Glomerular endothelial cell (primary cell): ENCODE measurements at places on chromosomes 6 and 20.

- DNase-seq, result no peak
Observed at GRCh38 chr6:136568129-136568528, 17.9 kb upstream of the MAP7 start.

DNA sequence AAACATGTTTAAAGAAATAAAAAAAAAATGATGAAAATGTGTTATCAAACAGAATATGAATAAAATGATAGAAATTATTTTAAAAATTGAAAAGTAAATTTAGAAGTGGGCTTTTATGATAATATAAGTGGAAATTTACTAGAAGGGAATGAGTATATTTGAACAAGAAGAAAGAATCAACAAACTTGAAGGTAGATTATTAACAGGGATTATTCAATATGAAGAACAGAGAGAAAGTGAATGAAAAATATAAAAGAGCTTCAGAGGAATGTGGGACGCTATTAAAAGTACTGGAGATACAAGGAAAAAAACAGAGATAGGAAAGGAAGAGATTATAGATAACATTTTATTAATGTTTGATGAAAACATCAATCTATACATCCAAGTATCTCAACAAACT lies 1014.4 kb upstream of the CITED2 start:
- DNase-seq, result no peak

DNA sequence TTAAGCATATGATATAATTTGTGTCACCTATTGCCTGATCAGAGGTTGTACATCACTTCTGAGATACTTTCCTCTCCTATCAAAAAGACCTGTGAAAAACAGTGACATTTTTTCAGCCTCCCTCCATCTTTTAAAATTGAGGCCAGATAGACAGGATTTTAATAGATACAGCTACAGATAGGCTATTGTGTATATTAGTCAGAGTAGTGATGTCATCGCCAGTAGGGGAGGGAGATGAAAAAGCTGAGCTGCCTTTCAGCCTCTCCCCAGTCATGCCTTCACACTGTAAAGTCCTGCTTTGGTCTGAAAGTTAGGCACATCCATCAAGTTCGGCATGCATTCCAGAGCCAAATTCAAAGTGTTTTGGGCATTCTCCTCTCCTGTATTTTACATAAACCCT lies 7.9 kb upstream of the PABPC1L start:
- no peak for DNase-seq

- DNase-seq, result no peak
Observed at GRCh38 chr6:160260367-160260766, 1.7 kb upstream of the SLC22A2 start.

- no peak for DNase-seq
Observed at GRCh38 chr20:57265997-57266290, 497 bp downstream of the BMP7 start.

GRCh38 chr20:6888736-6889395 lies 121.4 kb downstream of the BMP2 start:
- DNase-seq, result no peak

- DNase-seq, result no peak
Observed at GRCh38 chr6:23952245-23952644, 173.8 kb upstream of the NRSN1 start.

GRCh38 chr6:25764611-25765010 lies 10.1 kb downstream of the SLC17A4 start:
- no peak for DNase-seq

GRCh38 chr6:162525181-162525580 lies 202.4 kb downstream of the PRKN start:
- DNase-seq, result no peak

DNA sequence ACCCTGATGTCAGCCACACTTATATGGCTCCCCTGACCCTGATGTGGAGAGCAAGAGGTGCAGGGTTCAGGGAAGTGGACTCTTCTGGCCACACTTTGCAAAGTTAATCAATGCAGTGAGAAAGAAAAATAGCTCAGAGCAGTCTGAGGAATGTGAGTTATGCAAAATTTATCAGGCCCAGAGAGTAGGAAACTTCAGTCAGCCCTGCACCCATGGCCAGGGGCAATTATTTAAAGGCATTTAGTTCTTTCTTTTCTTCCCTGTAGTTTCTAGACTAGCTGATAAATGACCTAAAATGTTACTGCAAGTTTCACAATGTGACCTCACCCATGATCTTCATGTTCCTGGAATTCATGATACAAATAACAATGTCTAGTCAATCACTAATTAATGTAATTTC lies 143.7 kb upstream of the GGTLC1 start:
- no peak for DNase-seq

- no peak for DNase-seq
Observed at GRCh38 chr20:47257771-47258170, 98.7 kb downstream of the ZMYND8 start.

DNA sequence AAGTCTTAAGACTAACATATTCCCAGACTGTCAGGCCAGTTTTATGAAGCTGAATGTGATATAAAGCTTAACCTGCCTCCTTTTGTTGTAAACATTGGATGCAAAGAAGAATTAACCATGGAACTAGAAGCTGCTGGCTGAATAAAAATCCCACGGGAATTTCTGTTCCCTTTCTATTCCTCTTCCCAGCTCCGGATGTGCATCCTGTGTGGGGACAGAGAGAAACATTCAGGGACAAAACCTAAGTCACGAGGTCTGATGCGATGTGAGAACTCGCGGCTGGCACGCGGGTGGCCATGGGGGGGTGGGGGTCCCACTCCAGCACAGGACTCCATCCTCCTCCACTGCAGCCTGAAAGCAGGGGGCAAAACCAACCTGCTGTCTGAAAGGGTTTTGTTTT lies 32.2 kb downstream of the RAMACL start:
- DNase-seq, result no peak

DNA sequence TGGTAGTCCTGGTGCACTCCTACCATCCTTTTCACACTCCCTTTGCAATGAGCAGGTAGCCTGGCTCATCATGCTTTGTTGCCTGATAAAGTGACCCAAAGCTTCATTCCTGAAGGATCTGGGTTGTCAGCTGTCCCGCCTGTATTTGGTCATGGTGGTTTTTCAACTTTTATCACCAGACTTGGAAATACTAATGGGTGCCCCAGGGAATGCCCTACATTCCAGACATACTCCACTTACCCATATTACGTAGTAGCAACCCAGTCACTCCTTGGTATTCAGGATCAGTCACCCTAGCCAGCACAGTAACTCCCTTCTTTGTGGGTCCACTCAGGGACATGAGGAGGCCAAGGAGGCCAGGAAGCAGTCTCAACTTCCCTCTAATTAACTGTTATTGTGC lies 199.2 kb downstream of the MAFB start:
- DNase-seq, result no peak

DNA sequence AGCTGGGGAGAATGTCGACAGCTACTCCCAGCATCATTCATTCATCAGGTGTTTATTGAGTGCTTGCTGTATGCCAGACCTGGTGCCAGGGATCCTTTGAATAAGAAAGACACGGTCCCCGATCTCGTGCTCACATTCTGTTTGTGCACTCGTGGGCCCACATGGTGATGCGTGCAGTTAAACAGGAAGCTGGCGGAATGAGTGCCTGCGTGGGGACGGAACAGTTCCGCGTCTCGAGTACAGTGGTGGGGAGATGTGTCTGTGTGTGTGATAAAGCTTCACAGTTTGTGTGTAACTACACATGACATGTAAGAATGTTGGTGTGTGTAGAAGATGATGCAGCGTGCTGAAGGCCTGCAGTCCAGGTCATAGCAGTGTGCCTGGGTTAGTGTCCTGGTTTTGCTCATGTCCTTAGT lies 6.5 kb downstream of the RBM38 start:
- no peak for DNase-seq

DNA sequence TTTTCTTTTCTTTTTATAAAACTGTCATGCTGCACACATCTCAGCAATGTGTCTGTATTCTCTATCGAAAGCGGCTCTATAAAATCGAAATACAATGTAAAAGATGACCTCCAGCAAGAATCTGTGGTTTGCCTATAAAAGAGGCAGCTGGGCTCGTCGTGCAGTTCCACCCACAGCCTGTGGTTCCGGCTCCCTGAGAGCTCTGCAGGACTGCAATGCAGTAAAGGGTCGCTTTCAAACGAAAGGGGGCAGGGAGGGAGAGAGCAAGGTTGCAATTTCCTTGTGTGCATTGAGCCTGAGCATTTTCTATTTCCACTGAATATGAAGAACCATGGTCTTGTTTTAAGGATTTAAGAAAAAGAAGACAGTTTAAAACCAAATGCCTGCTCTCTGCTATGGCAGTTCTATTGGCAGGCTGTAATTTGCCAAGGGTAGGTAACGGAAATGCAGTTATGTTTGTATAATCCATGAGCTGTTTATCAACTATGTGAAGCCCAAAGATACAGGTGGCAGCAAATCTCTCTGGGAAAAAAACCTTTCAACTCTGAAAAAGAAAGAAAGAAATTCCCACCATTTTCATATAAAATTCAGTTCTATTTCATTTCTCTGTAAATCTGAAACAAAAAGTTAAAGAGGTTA lies 236.5 kb downstream of the HACE1 start:
- no peak for DNase-seq

GRCh38 chr20:25486377-25486776 lies 78.9 kb downstream of the GINS1 start:
- DNase-seq, result no peak

GRCh38 chr20:2864626-2865025 lies 8.7 kb upstream of the PTPRA start:
- DNase-seq, result no peak

DNA sequence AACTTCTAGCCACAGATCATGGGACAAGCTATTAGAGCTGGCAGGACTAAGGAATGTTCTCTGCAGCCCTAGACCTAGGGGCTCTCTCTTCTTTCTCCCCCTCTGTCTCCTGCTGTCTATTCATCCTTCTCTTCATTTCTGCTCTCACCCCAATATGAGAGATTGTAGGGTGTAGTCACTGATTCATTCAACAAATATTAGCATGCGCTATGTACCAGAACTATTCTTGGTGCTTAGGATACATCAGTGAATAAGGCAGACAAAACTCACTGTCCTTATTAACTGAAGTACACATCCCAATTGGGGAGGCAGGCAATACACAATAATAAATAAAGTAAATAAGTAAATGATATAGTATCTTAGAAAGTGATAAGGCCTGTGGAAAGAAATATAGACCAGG lies 14.7 kb upstream of the SIRPB2 start:
- DNase-seq, result no peak

- DNase-seq, result no peak
Observed at GRCh38 chr6:31865205-31866118, 2.8 kb upstream of the NEU1 start.

- no peak for DNase-seq
Observed at GRCh38 chr20:7859356-7859802, 80.9 kb downstream of the HAO1 start.

- DNase-seq, result no peak
Observed at GRCh38 chr20:11247046-11248010, 573.5 kb upstream of the JAG1 start.

GRCh38 chr6:18501663-18502013 lies 114.5 kb downstream of the RNF144B start:
- no peak for DNase-seq

DNA sequence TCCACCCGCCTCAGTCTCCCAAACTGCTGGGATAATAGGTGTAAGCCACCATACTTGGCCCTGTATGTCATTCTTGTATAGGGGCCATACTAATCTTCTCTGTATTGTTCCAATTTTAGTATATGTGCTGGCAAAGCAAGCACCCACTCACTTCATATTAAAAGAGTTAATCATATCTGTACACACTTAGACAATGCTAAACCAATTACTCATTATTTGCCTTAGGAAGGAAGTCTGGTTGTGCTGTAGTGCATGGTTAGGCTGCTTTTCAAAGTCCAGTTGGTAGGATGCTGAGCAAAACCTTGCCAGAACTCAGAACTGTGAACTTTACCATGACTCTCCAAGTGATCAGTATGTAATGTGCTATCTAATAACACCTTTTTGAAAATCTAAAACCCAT lies 88.6 kb downstream of the LIN28B start:
- peak; percentile 80 for DNase-seq

GRCh38 chr6:14851281-14851680 lies 394.6 kb upstream of the JARID2 start:
- no peak for DNase-seq

GRCh38 chr20:37408302-37409193 lies 62.6 kb downstream of the SRC start:
- DNase-seq, result no peak

GRCh38 chr6:13395272-13396237 lies 67.2 kb upstream of the TBC1D7 start:
- peak; percentile 97 for DNase-seq

- no peak for DNase-seq
Observed at GRCh38 chr20:50136822-50137599, 16.5 kb downstream of the PEDS1 start.

DNA sequence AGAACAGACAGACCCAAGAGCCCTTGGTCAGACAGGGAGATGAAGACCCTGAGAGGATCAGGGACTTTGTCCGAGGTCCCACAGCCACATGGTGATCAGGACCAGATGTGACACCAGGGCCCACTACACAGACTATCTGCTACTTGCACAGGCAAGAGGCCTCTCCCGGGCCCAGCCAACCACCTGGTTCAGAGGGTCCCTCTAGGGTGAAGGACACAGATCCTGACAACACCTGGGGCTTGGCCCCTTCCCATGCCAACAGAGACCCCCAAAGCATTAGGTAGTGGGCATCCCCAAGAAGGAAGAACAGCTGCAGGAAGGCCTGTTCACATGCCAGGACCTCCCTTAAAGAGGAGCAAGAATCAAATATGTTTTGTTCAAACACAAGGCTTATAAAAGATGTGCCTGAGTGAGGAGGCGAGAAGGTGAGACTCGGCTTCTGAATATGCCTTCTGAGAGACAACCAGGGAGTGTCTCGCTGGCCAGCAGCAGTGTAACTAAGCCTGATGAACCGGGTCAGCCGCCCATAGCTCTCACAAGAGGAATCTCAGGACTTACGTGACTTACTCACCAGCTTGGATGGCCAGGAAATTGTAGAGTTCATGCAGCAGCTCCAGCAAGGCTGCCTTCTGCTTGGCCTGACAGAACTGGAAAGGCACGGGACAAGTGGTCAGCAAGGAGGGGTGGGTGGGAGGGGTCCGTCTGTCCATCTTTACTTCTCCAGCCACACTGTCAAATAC lies 5.0 kb downstream of the LEMD2 start:
- no peak for DNase-seq

DNA sequence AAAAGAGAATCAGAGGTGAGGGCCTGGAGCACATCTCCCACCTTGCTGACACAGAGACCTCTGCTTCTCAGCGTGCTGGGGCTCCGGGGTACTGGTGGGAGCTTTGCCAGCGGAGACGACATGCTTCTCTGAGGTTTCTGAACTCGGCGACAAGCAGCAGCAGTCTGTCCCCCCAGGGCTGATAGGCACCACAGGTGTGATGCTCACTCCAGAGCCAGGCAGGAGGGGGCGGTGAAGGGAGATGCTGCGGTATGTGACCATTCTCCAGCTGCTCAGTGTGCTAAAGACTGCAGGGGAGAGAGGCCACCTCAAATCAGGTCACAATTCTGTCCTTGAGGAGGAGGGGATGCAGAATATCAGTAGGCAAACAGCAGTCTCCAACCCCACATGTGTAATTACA lies 219.9 kb downstream of the ALDH8A1 start:
- no peak for DNase-seq

- no peak for DNase-seq
Observed at GRCh38 chr6:134624781-134625180, 306.9 kb upstream of the SGK1 start.
